Melanocyte of skin (primary cell): ENCODE measurements at places on chromosomes 4 and X. TPM values are rescaled to one million over a fixed set of nuclear protein-coding genes. Genes with fewer than 3 reads are reported as not detected.

The SPANXN4 gene
- not detected in 2 replicates for total RNA-seq

The GAGE2A gene
- not detected in 2 replicates for total RNA-seq

The ATP1B4 gene
- not detected in 2 replicates for total RNA-seq

The AWAT1 gene
- total RNA-seq: not detected in 2 replicates

The RPL36A gene
- 75.3 and 158 TPM in 2 replicates for total RNA-seq

The NMU gene
- total RNA-seq: 0.15 TPM in 1 of 2 replicates, not detected in the other

The SASH3 gene
- total RNA-seq: not detected in 2 replicates

The SGMS2 gene
- 15.1 and 32.3 TPM in 2 replicates for total RNA-seq
